SK-N-DZ (cell line): ENCODE measurements at places on chromosomes 11 and 22.

DNA sequence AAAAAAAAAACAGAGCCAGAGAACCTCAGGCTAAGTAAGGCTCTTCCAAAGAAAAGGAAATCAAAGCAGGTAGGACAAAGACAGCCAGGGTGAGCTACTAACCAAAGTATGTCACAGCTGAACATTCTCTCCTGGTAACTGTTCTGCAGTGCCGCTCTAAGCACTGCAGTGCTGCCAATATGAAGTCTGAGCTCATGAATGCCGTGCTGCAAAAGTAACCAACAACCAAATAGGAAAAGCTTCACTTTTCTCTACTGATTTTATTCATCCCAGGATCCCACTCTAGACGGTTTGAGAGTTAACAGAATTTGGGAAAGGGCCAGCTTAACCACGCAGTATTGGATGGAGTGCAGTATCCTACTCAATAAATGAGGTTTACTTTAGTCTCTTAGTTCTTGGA, 3.5 kb downstream of the SIK3 start:
- DNase-seq = no peak

GRCh38 chr11:134025082-134025429, 43.8 kb upstream of the JAM3 start:
- DNase-seq = no peak

GRCh38 chr11:130802567-130802966, 113.7 kb downstream of the SNX19 start:
- no peak for DNase-seq

GRCh38 chr11:22343371-22344032, 5.3 kb downstream of the SLC17A6 start:
- no peak for DNase-seq

DNA sequence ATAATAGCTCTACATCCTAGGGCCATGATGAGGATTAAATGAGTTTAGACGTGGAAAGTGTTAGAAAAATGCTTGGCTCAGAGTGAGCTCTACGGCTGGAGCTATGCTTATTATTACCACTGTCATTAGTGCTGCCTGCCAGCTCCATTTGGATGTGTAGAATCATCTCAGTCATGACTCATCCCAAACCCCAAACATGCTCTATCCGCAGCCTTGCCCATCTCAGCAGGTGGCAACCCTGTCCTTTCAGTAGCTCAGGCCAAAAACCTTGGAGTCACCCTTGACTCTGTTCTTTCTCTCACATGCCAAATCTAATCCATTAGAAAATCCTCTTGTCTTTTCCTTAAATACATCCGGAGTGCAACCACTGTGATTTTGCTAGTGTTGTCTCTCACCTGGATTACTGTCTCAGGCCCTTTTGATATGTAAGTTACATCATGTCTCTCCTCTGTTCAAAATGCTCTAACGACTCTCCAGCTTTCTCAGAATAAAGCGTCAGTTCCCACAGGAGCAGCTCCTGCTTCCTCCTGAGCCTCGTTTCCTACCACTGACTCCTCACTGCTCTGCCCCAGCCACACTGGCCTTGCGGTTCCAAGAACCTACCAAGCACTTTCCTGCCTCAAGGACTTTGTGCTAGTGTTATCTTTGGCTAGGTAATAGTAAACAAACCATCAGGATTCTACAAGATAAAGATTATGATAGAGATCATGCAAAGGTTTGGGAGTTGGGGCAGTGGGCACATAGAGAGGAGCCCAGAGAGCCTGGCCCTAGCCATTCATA, 10.5 kb upstream of the CHRM1 start:
- DNase-seq = no peak

GRCh38 chr11:105296386-105296785, 156.8 kb upstream of the CARD18 start:
- no peak for DNase-seq

- no peak for DNase-seq
These were observed 13.5 kb upstream of the PTS start for GRCh38 chr11:112212710-112213109.

DNA sequence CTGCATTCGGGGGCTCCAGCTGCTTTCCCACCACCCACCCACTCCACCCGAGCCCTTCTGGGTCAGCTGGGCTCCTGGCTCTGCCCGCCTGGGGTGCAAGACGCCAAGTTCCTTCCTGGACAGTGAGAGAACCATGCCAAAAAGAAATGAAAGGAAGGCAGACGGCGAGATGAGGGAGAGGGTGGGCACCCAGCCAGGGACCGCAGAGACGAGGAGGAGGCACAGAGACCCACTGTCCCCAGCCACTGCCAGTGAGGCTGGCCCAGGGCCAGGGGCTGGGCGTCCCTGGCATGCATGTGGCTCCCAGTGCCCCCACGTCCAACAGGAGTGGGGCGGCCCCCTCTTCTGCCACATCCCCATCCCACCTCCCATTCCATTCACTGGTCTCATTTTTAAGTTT, 10.8 kb upstream of the CD81 start:
- DNase-seq = no peak

- no peak for DNase-seq
These were observed 20.2 kb downstream of the PPP6R2 start for GRCh38 chr22:50363166-50363802.

DNA sequence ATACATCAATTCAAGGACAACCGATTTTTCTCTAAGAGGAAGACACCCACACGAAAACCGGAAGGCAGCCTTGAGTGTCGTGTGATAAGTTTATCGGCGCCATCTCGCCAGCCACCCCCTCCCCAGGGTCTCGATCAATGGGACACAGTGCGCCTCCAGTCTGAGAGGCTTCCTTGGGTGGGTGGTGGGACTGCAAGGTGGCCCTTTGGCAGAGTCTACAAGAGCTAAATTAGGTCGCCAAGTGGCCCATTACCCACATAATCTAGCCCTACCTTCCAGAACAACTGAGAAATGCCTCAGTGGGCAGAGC, 64.0 kb downstream of the CD6 start:
- DNase-seq = no peak

DNA sequence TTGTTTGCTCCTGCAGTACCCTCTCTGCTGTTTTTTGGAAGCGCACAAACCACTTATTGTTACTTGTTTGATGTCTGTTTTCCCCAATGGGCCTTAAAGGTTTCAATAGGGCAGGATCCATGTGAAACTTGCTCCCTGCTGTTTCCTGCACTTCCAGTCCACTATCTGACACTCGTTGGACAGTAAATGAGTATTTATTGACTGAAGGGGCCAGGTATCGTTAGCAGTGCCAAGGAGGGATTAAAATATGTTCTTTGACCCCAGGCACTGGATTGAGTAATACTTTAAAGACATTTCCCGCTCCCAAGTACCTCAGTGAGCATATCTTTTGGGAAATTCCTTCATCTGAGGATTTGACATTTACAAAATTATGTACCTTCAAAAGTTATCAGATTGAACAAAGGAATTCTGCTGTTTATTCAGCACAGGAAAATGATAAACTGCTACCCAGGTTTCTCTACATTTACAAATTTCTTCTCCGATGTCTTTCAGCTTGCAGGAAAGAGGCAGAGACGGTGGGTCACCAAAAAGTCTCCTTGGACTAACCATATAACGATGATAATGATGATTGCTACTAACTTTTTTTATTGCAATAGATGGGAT, 23.3 kb upstream of the OR9Q2 start:
- DNase-seq = no peak

GRCh38 chr11:134363592-134363991, 31.8 kb downstream of the GLB1L2 start:
- no peak for DNase-seq

GRCh38 chr11:111400595-111400994, 21.5 kb upstream of the POU2AF1 start:
- no peak for DNase-seq

GRCh38 chr11:9019861-9020260, 16.1 kb upstream of the NRIP3 start:
- DNase-seq = no peak

DNA sequence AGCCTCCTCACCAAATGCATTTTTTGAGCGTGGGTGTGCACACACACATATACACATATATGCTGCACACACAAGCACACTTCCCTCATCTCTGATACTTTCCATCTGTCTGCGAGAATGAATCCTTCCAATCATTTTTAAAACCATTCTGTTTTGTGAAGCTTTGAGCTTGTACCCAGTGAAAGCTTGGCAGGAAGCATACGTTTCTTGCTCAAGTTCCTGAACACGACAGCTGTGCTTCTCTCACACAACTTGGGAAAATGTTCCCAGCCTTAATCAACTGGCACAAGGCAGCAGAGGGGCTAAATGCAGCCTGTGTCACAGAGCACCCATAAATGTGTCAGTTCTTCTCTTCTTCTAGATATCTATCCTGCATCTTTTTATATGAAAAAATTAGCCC, 524.0 kb upstream of the KIRREL3 start:
- no peak for DNase-seq

DNA sequence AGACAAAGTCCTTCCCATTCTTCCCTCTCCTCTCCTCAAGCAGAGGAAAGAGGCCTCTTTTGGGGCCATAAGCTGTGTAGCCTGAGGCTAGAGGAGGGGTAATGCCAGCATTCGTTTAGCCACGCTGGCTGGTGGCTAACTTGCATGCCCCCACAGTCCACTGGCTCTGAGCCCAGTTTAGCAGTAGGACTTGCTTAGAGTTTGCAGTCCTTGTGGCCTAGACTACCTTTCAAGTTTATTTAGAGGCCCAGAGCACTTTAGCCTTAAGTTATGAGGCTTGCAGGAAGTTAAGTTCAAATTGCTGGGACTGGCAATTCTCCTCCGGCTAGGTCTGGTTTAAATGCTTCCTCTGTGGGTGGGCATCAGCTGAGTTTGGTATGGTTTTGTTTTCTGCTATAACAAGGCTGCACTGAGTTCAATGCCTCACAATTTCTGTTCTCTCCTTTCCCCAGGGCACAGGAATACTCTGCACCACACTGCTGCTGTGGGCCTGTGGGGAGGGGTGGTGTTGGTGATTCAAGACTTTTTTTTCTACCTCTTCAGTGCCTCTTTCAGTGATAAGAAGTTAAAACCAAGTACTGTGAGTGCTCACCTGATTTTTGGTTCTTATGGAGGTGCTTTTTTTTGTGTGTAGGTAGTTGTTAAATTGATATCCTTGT, 281.0 kb upstream of the C11orf87 start:
- DNase-seq = no peak

DNA sequence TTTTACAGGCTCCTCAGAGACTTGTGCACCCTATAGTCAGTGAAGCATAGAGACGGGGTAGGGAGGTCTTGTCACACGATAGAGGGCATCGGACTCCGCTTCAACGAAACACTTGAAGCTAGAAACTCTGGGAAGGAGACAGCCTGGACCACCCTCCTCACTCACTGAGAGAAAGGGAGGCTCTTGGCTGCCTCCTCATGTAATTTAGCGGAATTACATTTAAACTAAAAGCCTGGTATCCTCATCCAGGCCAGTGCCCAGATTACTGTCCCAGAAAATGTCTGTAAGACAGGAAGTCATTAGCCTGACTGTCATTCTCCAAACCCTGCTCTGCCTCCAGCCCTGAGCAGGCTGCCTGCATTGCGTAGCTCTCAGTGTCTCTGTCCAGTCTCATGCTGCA, 36.0 kb downstream of the TTLL1 start:
- no peak for DNase-seq

DNA sequence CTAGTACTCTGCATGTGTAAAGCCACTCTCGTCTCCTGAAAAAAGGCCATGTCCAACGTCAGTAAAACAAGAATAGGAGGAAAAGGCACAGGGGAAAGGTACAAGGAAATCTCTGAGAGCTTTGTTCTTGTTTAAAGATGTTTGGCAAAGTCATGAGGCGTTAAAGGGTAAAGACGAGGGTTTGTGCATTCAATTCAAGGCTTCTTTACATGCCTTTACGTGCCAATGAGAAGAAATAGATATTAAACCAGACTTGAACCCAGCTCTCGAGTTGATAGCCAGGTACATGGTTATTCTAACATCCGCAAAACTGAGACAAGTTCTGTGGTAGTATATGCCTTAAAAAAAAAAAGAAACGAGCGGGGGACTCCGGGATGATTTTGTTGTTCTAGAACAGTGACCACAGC, 704 bp upstream of the CFL1 start:
- no peak for DNase-seq

DNA sequence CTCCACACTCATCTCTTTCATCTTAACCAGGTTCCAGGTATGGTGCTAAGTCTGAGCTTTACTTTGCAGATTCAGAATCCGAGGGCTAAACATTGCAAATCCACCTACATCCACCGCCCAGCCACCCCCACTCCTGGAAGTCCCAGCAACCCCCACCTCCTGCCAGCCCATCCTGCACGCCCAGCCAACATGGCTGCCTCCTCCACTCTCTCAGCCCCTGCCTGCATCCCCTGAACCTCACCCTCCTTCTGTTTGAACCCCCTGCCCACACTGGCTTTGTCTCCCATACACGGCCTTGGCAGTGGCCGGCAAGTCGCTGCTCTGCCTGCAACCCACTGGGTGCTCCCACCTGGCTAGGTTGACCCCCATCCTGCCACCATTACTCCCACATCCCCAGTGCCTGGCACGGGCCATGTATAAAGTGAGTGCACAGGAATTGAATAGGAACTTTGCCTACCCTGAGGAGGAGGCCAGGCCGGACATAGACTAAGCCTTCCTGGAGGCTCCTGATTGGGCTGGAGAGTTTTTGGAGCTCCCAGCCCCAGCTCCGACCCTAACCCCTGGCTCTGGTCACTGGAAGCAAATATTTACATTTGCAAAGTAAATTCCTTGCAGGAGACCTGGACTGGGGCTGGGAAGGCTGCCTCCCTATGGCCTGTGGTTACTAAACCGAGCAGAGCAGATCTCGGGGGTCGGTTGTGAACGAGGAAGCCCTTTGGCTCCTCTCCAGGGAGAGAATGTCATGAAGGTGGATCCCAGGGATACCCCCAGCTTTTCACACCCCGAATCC, 14.4 kb downstream of the EMID1 start:
- DNase-seq = no peak

DNA sequence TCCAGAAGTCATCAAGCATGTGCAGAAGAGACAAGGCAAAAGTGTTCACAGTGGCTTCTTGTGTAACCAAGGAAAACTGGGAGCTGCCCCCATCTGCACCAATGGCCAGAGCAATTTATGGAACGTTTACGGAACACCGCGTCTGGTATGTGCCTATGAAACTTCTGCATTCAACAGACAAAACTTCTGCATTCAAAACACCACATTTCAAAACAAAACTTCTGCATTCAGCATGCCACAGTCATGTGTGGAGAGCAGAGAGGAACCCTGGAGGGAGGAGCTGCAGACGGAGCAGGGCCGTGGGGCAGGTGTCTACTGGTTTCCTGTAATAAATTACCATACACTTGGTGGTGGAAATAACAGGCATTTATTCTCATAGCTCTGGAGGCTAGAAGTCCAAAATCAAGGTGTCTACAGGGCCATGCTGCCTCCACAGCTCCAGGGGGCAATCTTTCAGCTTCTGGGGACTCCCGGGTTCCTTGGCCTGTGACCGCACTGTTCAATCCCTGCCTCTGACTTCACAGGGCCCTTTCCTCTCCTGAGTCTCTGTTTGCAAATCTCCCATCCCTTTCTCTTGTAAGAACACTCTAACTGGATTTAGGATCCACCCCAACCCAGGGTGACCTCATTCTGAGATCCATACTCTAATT, 32.2 kb downstream of the RPL3 start:
- DNase-seq = no peak
